ENCODE measurements at places on chromosomes 2 and 18.

DNA sequence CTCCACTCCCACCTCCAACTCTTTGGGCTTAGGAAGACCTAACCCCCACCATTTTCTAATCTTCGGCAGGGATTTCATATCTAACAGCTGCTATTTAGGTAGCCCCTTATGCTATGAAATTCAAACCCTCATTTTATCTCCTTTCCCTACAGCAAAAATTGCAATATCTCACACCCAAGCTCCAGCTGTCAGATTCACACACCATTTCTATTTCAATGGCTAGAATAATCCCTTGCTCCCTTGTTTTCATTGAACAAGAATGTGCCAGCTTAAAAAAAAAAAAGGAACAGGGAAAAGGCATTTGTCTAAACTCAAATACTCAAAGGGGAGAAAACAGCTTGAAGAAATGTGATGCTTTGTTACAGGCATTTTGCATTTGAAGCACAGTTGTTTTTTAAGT lies 850.6 kb upstream of the ACVR2A start:
- no peak for DNase-seq

DNA sequence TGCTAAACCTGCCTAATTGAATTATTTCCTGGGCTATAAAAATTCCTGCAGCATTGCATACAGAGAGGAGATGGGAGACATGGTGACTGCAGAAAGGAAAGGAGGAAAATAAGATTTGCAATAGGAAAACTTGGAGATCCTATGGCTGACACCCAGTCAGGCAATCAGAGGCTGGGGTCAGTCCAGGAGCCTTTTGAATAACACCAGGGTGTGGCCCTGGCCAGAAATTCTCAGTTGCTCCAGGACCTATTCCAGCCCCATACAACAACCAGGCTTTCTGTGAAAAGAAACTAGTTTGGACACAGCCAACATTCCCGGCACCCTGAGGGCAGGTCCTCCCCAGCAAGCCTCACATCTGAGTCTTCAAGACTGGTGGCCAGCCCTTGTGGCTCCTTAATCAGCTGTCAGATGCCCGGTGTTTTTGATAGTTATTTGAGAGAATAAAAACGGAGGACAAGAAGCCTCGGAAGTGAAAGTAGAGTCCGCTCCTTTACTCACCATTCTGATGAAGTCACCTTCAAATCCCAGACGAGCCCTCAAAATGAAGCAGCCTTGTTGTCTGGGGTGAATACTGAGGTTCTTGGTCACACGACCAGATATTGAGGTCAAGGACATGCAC lies 31.1 kb upstream of the GMCL1 start:
- DNase-seq: no peak

DNA sequence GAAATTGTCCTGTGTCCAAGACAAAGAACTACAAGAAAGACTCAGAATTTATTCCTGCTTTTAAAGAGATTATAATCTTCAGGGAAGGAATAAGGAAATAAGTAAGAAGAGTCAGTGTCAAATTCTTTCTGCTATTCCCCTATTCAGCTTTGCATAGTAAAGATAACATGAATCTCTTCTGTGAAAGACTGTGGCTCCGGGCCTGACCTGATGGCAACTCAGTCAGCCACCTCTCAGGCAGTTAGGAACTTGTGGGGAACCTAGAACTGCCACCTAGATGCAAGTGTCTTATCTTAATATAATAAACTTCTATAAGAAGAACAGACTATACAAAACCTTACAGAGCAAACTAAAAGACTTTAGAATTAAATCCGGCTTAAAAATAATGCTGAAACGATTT lies 382.0 kb downstream of the RAD51AP2 start:
- DNase-seq: no peak

DNA sequence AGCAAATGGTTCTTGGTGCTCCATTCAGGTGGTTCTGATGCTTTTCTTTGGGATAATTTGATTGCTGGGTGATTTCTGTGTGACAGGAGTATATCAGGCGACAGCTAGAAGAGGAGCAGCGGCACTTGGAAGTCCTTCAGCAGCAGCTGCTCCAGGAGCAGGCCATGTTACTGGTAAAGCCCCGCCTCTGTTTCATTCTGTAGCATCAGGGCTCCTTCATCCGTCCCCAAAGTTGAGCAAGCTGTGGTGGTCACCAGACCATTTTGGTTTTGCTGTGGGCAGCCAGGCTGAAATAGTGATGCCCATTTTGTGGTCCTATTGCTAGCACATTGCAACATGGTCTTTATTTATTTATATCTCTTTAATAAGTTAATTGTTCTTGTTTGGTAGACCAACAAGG lies 132.8 kb upstream of the IL1R2 start:
- DNase-seq: no peak

GRCh38 chr2:14635391-14635871 lies 2.9 kb downstream of the LRATD1 start:
- peak; percentile 13 for DNase-seq

GRCh38 chr2:20541294-20541640 lies 94.4 kb downstream of the RHOB start:
- no peak for DNase-seq

DNA sequence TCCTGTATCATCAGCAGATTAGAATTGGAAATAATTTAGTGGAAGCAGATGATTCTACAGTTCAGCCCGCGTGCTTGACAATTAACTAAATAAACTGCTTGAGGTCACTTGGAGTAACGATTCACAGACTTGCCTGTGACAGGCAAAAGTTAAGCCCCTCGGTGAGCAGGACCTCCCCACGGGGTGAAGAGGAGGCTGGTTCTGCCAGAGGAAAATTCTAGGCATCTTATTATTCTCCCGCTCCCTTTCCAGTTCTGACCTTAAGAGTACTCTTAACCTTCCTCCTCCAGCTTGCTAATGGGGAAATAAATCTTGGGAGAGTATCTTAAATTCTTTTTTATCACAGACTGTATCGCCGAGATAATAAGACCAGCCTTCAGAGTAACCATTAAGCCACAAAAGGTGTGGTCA lies 169.7 kb upstream of the SMAD2 start:
- no peak for DNase-seq

DNA sequence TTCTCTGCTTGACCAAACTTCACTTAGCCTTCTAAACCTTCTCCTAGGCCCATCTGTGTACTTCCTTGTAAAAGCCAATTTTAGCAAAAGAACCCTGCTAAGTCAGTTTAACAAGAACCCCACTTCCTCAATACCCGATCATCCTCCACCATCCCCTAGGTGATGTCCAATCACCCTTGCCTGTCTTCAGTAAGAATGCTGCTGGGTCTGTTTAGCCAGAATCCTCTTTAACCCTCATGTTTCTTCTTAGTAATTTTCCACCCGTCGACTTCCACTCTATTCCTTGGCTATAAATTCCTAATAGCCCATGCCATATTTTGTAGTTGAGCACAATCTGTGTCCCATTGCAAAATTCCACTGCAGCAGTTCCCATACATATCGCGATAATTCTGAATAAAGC lies 780.0 kb upstream of the RAB6C start:
- DNase-seq: no peak

GRCh38 chr2:127170021-127170420 lies 50.1 kb downstream of the CYP27C1 start:
- DNase-seq: no peak

GRCh38 chr2:204705243-204705932 lies 160.1 kb downstream of the PARD3B start:
- DNase-seq: no peak

GRCh38 chr18:31876707-31877106 lies 66.2 kb downstream of the TRAPPC8 start:
- DNase-seq: no peak

- DNase-seq: no peak
These were observed 121.8 kb downstream of the GLI2 start for GRCh38 chr2:120857422-120857821.

- DNase-seq: no peak
These were observed 39.6 kb upstream of the LDLRAD4 start for GRCh38 chr18:13178976-13179375.

GRCh38 chr2:65227020-65227455 lies 593 bp upstream of the ACTR2 start:
- no peak for DNase-seq

GRCh38 chr2:177399376-177399775 lies 6.8 kb downstream of the AGPS start:
- no peak for DNase-seq

GRCh38 chr18:48929212-48929612 lies 21.6 kb downstream of the SMAD7 start:
- DNase-seq: no peak

- no peak for DNase-seq
These were observed 144.8 kb upstream of the GPC1 start for GRCh38 chr2:240290432-240291336.

GRCh38 chr2:232361646-232362045 lies 16.9 kb upstream of the ALPP start:
- no peak for DNase-seq

- peak; percentile 67 for DNase-seq
These were observed at the start of gene CDC42EP3 for GRCh38 chr2:37671009-37671815. CDC42EP3 (minus strand) TSS chr2:37671642; CDS start chr2:37646587, 25,055 bp downstream.

GRCh38 chr2:65655000-65655399 lies 222.6 kb upstream of the SPRED2 start:
- no peak for DNase-seq

- DNase-seq: peak; percentile 35
These were observed 82.5 kb downstream of the SPRED2 start for GRCh38 chr2:65349863-65350262.

GRCh38 chr2:9664365-9664764 lies 33.6 kb upstream of the YWHAQ start:
- DNase-seq: no peak

- no peak for DNase-seq
These were observed 45.2 kb downstream of the FAM178B start for GRCh38 chr2:96940980-96941775.

DNA sequence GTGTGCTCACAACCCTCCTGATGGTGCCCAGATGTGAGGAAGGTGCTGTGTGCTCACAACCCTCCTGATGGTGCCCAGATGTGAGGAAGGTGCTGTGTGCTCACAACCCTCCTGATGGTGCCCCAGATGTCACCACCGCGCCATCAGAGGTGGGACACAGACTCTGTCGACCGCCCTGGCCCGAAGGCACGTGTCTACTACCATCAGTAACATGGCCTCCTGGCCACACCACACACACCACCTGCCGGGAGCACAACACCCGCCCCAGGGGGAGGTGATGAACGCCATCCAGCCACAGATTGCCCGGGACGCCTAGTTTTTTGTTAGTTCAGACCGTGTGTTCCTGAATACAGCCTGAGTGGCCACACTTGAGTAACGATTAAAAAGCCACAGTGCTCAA lies 24.5 kb downstream of the HDAC4 start:
- no peak for DNase-seq

- DNase-seq: no peak
These were observed 1.7 kb downstream of the IMPA2 start for GRCh38 chr18:11982981-11983380.

GRCh38 chr18:79884294-79884962 lies 67.0 kb downstream of the SLC66A2 start:
- DNase-seq: no peak

- no peak for DNase-seq
These were observed 134.0 kb upstream of the HDAC4 start for GRCh38 chr2:239534581-239535412.

DNA sequence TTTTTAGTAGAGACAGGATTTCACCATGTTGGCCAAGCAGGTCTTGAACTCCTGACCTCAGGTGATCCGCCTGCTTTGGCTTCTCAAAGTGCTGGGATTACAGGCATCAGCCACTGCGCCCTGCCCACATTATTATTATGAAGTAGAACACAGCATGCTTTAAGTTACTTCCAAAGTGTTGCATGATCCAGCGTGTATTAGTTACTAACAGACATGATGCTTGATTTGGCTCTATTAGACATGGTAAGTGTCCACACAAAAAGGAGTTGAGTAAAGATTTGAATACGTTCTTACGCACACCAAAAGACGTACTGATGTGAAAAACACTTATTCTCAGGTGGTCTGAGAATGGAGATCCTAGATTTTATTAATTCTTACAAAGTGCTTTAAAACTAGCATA lies 50.0 kb downstream of the SLC38A11 start:
- no peak for DNase-seq

- no peak for DNase-seq
These were observed 57.3 kb upstream of the CREB1 start for GRCh38 chr2:207472343-207473048.

GRCh38 chr2:219060821-219061791 lies at the start of gene IHH:
IHH (minus strand) TSS chr2:219060921; CDS start chr2:219060467, 454 bp downstream.
- peak; percentile 54 for DNase-seq

DNA sequence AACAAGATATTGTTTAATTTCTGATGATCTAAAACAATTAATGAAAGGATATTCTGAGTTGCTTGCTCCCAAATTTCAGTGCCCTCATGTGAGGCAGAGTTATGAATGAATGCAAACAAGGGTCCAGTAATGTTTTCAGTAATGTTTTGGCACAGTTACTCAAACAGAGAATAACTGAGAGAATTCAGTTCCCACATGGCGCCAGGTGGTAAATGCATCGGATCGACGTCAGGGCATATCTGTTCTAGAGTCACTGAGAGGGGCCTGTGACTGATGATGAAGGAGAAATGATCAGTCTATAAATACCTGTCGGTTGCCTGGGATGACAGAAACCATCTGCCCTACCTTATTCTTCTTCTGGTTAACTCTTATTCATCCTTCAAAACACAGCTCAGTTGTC lies 81.4 kb downstream of the KCNS3 start:
- DNase-seq: no peak

DNA sequence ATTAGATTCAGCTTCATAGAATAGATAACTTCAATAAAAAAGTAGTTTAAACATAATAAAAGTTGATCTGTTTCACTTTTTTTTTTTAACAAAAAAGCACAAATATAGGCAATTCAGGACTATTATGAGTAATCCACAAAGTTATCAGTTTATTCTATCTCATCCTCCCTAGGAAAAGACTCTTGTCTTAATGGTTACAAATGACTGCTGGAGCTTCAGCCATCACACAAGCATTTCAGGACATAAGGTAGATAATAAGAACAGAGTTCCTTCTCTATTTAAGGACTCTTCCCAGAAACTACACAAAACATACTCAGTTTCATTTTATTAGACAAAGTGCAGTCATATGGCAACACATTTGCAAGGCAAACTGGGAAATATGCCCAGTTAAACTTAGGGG lies 357.6 kb upstream of the SETBP1 start:
- no peak for DNase-seq

DNA sequence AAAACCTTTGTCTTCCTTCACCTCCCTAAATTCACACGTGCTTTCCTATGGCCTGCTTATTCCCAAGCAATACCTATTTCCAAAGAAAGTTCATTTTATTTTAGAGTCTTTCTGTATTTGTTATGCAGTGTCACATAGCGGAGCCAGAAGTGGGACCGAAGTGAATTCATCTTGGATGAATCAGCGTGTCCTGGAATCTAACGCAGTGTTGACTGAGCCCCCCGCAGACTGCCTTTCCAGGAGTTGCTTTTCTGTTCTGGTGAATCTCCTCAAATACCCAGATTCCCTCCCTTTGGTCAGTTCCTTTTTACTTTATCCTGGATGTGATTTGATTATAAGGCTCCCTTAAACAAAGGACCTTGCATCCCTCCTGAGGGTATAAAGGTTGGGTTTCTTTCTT lies 10.8 kb downstream of the ALPP start:
- DNase-seq: no peak

- DNase-seq: no peak
These were observed 180.4 kb downstream of the MCFD2 start for GRCh38 chr2:46735108-46735691.

GRCh38 chr2:137947728-137948336 lies 16.4 kb upstream of the HNMT start:
- DNase-seq: peak; percentile 51
